Stimulated activated CD8-positive, alpha-beta memory T cell treated with anti-CD3 and anti-CD28 coated beads, Interleukin-4, amount 100 ng/mL, for 4 hours (primary cell): ENCODE measurements at places on chromosomes 12 and 14.

DNA sequence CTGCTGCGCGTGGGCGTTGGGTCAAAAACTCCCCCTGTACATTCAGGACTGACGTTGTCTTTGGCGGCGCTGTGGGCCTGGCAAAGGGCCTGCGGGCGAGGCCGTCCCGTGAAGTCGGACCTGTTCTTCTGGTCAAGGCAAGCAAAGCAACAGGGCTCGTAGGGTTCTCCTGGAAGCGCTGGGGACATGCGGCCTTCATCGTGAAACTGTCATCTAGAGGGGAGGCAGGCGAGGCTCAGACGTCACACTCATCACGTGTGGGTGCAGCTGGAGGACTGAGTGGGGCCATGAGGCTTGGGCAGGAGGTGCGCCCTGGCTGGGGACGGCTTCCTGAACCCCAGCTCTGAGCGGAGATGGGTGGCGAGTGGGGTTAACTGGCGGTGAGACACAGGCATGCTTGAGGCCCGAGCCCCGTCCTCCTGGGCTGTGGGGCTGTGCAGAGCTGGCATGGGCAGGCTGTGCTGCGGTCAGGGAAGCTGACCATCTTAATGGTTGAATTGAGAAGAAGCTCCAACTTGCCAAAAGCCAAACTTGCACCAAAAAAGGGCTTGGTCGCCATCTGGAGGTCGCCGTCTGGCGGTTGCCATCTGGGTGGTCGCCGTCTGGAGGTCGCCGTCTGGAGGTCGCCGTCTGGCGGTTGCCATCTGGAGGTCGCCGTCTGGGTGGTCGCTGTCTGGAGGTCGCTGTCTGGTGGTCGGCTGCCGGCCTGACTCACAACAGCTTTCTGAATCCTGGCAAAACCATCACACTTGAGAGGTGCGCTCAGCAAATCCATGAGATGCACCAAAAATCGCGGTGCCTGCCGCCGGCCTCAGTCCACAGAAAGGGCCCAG is 66.2 kb downstream of the NOC4L start:
- no peak for DNase-seq

DNA sequence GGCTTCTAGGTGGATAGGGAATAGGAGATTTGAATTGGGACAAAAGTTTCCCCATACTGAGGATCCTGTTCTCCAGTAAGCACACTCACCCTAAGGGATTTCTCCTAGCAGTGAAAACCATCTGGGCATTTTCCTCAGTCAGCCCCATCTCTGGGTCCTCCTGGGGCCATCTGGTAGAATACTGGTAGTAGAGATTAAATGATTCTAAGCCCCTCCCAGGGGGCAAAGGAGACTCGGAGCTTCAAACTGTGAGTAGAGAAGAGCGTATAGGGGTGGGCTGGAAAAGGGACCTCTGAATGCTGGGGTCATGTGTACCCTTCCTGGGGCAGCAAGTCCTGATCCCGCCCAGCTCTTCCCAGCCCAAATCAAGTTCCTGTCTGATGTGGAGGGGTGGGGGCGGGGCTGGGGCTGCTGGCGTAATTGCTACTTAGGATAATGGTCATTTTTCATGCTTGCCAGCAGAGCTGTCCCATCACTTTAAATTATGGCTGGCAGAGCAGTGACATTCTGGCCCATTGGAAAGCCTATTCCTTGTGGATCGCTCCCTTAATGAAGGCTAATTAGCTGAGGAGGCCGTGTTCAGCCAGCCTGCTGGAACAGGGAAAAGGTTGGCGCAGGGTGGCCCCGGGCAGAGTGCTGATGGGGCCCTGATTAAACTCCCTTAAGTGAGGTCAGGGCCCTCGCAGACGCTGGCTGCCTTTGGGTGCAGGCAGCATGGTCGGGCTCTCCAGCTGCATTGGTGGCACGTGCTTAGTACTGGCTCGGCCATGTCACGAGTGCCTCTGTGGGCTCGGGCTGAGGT is 127.8 kb downstream of the TSPAN9 start:
- no peak for DNase-seq

- no peak for DNase-seq
Observed at GRCh38 chr12:63862187-63862968, 17.9 kb downstream of the SRGAP1 start.

GRCh38 chr12:1422604-1423315 is 171.6 kb downstream of the FBXL14 start:
- DNase-seq = no peak

- DNase-seq = no peak
Observed at GRCh38 chr12:13127444-13127843, 24.0 kb upstream of the GSG1 start.

DNA sequence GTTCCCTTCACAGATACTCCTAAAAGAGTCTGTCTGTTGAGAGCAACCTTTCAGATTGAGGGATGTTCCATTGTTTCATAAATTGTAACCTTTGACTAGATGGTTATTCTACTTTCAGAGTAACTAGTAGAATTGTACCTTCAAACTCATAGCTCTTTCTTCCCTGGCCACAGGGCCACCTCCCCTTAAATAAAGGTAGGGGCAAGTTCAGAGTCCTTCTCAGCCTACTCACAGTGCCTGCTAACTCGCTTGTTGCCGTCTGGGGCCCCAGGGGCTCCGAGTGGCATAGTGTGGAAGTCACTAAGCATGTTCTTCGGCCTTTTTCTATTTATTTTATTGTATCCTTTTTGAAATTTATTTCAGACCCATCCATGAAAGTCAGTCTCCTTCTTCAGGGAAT is 250.4 kb downstream of the ALX1 start:
- no peak for DNase-seq

DNA sequence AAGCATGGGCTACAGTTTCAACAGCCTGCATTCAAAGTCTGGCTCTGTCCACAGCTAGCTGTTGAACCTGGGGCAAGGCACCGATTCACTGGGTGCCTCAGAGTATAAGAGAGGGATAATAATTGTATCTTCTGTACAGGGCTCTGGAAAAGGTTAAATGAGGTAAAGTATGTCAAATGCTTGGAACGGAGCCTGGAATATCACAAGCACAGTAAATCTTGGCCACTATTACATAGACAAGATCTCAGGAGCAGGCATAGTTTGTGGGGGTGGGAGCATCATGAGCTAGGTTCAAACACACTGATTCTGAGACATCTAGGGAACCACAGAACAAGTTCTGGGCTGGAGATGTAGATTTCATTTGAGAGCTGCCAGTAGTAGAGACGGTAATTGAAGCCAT is 203.7 kb upstream of the NUDT4 start:
- DNase-seq = no peak

GRCh38 chr14:86203843-86204242 is 673.9 kb downstream of the FLRT2 start:
- DNase-seq = no peak

GRCh38 chr12:98758331-98758730 is 113.2 kb downstream of the APAF1 start:
- no peak for DNase-seq

GRCh38 chr12:52925717-52926595 is 21.1 kb upstream of the KRT8 start:
- DNase-seq = no peak

- no peak for DNase-seq
Observed at GRCh38 chr14:72512281-72512680, 381.6 kb downstream of the DPF3 start.

GRCh38 chr14:104135121-104135903 is 3.1 kb upstream of the KIF26A start:
- DNase-seq = no peak

GRCh38 chr12:100497105-100497795 is 23.6 kb downstream of the NR1H4 start:
- no peak for DNase-seq

DNA sequence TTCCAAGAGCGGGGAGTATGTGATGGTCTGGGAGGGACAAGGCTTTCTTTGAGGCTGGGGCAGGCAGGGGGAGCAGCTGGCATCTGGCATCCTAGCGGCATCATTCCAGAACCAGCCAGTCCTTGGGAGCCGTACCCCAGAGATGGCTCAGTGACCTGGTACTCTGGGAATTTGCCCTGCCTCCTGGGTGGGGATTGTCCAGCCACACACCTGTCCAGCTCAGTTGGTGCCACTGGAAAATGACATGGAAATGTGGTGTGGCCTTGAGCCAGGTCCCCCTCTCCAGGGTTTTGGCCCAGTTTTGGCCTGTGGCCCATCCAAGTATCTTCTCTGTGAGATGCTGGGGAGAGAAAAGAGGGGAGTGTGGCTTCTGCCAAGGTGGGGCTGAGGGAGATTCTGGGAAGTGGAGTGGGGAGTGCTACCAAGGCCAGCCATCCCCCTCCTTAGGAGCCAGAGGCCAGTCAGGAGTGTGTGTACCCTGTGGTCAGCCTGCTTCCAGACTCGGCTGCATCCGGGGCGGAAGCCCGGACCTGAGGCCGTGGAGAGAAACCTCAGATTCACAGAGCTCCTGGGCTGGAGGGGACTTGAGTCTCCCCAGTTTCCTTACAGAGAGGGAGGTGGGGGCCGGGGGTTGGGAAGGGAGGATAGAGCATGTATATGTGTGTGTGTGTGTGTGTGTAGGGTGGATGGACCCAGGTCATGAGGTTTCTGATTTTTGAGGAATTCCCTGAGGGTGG is 14.7 kb upstream of the KRT80 start:
- DNase-seq = no peak

DNA sequence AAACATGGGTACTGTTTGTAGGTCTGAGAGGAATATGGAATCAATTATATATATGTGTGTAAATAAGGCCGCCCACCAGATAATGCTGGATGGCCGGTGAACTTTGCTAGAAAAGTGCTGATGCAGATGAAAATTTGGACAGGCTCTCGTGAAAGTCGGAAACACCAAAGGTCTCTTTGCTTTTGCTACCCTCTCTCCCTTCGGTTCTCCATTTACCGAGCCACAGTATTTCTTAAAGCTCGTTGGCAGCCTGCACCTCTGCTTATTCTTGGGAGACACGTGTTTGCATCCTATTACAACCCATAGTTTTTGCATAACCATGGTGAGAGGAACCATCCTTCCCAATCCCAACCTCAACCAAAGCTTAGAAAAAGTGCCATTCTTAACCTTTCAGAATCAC is 109.6 kb downstream of the FOXN3 start:
- DNase-seq = no peak

GRCh38 chr12:43434614-43435013 is 117.4 kb downstream of the ADAMTS20 start:
- DNase-seq = no peak

GRCh38 chr12:26340649-26341048 is 145.3 kb downstream of the SSPN start:
- no peak for DNase-seq

GRCh38 chr12:107468182-107468581 is 217.4 kb upstream of the PWP1 start:
- no peak for DNase-seq

GRCh38 chr12:80033448-80033847 is 65.9 kb upstream of the OTOGL start:
- no peak for DNase-seq

GRCh38 chr14:24032727-24033418 is 18.9 kb upstream of the CARMIL3 start:
- no peak for DNase-seq

DNA sequence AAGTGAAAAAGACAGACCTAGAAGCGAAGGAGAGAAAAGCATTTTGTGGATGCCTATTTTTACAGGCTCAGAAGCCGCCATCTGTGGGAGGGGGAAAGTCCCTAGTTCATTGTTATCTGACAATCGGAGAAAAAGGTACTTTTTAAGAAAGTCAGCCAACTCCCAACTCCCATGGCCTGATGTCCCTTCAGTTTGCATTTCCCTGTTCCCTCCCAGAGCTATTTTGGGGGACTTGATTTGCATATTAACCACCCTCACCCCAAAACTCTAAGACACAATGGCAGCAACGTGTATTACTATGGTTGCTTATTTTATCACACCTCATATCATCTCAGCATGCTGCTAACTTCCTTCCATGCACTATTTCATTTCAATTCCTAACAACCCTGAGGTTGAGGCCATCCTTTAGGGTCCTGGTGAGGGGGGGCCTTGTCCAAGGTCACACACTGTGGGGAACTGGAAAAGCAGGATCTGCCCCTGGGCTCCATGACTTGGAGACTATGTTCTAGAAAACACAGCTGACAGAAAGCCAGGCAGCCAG is 18.7 kb downstream of the HVCN1 start:
- DNase-seq = no peak

- no peak for DNase-seq
Observed at GRCh38 chr12:93773122-93773871, 96.1 kb downstream of the CRADD start.

DNA sequence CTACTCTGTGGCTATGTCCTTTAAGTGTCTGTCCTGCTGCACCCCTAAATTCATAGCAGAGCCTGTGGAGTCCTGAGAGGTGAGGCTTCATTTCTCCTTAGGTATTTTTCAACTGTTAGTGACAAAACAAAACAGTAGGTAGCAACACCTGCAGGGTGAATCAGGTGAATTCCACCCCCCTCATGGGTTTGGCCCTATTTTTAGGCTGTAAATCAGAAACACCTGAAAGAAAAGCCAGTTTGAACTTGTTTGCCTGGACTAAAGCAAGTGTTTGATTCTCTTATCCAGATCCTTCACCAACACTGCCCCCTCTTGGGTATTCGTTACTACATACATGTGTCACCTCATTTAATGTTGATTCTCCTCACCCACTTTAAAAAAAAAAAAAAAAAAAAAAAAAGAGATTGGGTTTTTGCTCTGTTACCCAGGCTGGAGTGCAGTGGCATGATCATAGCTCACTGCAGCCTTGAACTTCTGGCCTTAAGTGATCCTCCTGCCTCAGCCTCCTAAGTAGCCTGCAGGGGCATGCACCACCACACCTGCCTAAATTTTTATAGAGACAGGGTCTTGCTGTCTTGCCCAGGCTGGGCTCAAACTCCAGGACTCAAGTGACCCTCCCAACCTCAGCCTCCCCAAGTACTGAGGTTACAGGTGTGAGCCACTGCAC is 10.3 kb downstream of the TBPL2 start:
- no peak for DNase-seq

GRCh38 chr14:99289394-99290189 is 17.6 kb upstream of the BCL11B start:
- no peak for DNase-seq

GRCh38 chr14:92902726-92903125 is 20.2 kb upstream of the CHGA start:
- DNase-seq = no peak

DNA sequence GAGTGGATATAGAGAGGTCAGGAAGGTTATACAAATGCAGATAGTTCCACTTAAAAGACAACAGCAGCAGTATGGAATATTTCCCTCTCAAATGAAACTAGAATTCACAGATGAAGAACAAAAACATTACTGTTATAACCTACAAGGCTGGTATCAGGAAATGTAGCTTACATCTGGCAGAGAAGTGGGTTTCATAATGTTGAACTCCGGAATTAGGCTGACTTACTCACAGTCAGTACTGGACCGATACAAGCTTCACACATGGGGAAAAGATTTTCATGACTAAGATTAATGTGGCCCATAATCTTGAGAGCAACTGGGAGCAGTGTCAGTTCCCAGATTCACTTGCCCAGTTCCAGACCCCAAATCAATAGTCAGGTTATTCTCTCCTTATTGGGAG is 353.9 kb downstream of the DUSP6 start:
- DNase-seq = no peak

- no peak for DNase-seq
Observed at GRCh38 chr14:60926002-60926401, 54.9 kb downstream of the TRMT5 start.
